CD4-positive, alpha-beta T cell treated with Interleukin-15 for 4 hours (primary cell): ENCODE measurements at places on chromosomes 16 and 17.

DNA sequence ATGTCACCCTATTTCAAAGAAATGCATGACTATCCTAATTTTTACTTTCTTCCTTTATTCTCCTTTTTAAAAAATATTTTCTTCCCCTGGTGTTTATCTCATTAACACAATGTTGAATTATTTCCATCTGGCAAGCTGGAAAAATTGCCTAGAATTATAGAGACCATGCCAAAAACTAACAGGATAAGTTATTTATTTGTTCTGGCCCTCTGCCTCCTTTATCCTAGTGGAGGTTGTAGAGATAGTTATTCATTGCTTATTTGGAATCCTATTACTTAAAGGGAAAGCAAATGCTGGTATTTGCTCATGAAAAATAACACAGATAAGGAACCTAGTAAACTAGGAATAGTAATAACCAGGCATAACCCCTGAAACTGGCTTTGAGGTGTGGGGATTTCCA, 684.9 kb upstream of the KIF2B start:
- DNase-seq, result no peak

DNA sequence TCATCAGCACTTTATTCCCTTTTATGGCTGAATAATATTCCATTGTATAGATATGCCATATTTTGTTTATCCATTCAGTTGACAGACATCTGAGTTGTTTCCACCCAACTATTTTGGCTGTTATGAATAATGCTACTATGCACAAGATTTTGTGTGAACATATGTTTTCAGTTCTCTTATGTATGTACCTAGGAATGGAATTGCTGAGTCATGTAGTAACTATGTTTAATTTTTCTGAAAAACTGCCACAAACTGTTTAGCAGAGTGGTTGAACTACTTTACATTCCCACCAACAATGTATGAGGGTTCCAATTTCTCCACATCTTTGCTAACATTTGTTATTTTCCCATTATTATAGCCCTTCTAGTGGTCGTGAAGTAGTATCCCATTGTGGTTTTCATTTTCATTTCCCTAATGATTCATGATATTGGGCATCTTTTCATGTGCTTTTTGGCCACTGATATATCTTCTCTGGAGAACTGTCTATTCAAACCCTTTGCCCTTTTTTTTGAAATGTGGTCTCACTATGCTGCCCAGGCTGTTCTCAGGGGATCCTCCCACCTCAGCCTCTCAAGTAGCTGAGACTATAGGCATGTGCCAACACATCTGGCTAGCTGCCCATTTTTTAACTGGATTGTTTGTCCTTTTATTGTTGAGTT, 26.3 kb downstream of the SMURF2 start:
- no peak for DNase-seq

GRCh38 chr17:59435238-59435637, 103.8 kb downstream of the YPEL2 start:
- peak; percentile 25 for DNase-seq

DNA sequence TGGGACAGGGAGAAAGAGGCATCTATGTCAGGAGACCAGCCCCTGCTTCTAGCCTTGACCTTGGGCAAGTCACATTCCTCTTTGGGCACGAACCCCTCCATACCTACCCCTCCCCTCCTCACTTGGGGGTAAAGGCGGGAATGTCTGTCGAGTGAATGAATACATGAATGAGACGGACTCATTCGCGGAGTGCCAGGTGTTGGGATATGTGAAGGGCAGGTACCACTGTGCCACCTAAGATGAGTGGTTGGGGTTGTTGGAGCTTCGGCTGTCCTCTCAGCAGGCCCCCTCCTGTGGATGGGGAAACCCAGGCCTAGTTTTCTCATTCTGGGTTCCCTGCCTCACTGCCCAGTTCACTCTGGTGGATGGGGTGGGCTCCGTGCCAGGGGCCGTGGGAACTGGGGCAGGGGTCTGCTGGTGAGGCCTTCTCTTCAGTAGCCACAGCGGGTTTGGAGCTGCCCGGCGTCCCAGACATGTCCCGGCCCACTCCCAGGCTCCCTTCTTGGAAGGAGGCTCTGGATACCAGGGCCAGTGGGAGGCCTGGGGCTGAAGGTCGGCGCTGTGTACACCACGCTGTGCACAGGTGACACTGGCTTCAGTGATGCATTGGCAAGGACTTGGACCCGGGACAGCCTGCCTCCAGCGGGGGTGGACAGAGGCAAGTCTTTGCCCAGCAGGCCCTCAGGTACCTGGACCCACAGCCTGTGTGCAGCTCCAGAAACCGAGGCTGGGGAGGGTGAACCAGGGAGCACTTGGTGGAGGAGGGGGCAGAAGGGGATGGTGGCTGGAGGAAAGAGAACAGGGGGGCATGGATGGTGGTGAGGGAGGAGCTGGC, 5.6 kb downstream of the GLIS2 start:
- no peak for DNase-seq

DNA sequence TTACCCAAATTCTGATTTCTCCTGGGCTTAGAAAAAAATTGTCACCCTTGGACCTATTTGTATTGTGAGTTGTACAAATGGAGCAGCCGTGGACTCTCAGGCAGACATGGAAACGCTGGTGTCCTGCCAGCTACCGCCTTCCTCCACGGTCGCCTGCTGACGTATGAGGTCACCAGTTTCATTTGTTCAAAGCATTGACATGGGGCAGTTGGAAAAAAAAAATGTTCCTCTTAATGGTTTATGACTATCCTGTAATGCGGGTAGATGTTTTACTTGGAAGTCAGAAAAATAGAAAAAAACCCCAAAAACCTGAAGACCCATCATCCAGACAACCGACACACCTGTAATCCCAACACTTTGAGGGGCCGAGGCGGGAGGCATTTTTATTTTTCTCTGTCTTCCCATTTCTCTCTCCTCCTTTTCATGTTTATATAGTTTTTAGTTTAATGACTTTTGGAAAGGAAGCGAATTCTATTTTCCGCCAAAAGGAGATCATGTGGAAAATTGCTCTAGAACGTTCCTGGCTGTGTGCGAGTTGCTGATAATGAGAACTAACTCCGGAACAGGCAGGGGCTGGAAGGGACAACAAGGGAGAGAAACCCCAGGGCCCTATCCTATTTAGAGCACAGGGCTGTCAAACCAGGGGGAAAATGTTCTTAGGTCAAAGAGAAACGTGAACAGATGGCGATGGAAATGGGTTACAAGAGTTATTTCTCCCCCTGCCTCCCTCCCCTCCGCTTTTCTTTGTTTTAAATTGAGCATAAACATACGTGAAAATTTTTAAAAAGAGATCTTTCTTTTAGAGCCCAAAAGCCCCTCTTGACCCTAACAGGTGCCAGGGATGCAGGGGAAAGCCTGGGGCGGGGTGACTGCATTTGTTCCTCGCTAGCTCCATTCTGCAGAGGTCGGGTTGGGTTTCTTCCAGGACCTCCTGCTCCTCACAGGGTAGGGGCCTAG, 13.7 kb downstream of the DNAH17 start:
- no peak for DNase-seq

GRCh38 chr17:69558796-69559195, 144.3 kb downstream of the MAP2K6 start:
- DNase-seq, result no peak

- DNase-seq, result no peak
Measured at GRCh38 chr17:40364121-40364861, at the start of gene GJD3. TSS of gene GJD3 (minus strand) at chr17:40364737. CDS start at chr17:40363815, 922 bp downstream.

DNA sequence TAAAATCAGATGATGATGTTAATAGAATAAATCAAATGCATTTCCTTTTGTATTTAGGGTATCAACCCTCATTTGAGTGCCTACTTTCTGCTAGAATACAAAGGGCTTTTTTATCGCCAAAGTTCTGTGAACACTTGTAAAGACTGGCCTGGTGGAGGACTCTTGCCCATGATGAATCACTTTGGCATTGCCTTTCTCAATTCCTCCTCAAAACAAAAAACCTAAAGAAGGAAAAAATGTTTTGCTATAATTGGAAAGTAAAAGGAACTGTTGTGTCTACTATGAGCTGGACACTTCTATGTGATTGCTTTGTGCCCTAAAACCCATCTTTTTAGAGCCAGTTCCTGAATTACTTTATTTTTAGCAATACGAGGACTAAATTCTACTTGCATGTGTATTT, 13.0 kb upstream of the DHRS11 start:
- DNase-seq, result no peak

DNA sequence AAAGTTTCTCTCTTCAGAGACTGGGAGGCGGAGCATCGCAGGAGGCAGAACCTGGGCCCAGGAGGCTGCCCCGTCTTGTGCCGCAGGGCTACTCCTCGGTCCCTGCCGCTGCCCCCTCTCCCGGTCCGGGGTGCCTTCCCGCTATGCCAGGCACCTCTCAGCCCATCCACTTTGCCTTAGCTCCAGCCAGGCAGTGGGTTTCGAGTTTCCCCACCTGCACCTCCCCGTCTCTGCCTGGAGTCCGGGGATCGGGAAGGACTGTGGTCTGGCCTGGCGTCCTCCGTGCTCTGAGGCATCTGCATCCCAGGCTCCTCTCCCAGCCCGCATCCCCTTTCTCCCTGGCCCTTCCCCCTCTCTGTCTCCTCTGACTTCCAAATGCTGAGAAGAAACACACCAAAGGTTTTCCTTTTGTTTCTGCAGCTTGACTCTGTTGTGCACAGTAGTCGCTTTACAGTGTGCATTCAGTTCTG, 26.8 kb upstream of the PIK3R6 start:
- no peak for DNase-seq

DNA sequence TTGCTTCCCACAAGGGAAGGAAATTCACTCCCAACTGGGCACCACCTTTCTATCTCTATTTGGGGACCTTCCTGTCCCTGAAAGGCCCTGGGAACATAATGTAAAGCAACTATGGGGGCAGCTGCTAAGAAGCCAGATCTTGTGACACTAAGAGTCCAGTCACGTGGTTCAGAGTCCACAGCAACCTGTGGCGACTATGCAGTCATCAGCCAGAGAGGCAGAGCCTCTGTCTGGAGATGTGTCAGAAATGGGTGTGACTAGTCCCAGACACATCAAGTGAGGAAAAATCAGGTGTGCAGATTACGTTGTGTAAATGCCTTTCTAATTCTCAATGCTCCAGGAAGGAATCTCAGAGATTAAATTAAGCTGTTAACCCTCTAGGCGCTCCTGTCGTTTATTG, 26.6 kb upstream of the SKAP1 start:
- peak; percentile 36 for DNase-seq

- DNase-seq, result no peak
Measured at GRCh38 chr17:62093188-62094155, 28.4 kb upstream of the MED13 start.

DNA sequence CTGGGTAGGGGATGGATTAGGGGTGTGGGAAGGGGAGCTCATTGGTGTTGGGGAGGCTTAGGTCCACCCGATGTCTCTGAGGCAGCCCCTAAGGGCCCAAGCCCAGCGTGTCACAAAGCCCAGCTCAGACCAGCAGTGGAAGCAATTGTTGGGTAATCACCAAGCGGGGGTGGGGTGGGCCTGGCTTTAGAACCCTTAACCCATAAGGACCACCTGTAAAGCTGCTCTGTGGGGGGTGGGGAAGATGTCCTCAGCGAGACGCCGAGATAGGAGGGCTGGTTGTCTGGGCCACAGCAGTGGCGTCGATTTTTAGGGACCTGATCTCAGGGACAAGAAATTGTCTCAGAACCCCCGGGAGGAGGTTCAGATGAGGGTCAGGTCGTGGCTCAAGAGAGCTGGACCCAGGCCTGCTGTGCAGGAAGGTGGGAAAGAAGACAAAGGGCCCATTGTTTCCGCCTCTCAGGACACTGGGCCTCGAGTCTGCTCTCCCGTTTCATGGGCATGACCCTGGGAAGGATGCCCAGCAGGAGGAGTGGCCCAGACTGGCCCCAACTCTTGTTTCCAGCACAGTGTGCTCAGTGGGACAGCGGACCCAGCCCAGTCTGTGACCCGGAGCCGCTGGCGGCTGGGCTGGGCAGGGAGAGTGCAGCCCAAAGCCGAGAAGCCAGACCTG, 15.9 kb downstream of the ST6GALNAC2 start:
- no peak for DNase-seq

DNA sequence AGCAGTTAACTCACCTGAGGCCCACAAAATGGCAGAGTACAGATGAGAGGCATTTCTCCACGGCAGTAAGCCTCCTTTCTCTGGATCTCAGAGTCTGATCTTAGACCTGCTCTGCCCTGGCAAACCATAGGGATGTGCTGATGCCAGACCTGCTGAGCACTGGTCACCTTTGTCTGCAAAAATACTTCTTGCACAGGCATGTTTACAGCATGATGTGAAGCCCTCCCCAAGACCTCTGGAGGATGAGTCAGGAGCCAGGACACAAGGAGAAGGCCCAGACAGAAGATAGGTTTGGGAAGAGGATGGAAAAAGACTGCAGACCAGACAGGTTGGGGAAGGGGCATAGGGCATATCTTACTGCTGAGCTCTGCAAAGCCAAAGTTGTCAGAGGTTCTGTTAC, 426.6 kb downstream of the PMP22 start:
- no peak for DNase-seq

DNA sequence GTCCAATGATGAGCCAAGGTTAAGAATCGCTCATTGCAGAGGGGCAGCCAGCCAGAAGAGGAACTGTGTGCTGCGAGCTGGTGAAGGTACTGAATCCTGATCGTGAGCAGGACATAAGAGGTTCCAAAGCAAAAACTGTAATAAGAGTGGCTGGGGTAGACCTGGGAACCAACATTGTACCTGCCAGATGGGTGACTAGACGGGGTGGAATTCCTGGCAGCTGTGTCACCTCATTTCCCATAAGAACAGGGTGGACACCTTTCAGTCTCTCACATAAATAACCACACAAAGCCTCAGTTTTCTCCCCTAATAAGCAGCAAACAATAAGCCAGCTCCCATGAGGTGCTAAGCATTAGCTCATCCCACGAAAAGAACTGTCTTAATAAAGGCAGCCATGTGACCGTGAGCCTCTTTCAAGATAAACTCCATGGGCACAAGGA, 290.3 kb downstream of the SOX9 start:
- no peak for DNase-seq

DNA sequence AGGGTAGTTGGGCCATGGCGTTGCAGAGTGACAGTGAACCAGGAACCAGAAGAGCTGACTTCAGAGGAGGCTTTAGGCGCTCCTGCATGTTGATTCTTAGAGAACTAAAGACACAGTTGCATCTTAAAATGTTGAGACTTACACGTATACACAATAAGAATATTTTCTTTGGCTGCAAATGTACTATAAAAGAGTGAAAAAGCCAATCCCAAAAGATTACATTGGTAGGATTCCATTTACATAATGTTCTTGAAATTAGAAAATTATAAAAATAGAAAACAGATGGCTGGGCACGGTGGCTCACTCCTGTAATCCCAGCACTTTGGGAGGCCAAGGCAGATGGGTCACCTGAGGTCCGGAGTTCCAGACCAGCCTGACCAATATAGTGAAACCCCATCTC, 738.8 kb downstream of the WWOX start:
- no peak for DNase-seq
